CD14-positive monocyte (primary cell): ENCODE measurements at places on chromosomes 3 and 15.

- no peaks in the 10 kb centered on the region for H3K4me1 ChIP-seq
- DNase-seq, result no peak
- H3K27ac ChIP-seq, result no peak overlapping the region
- H3K27me3 ChIP-seq, result no peaks in the 10 kb centered on the region
These were observed 24.0 kb upstream of the AADAC start for GRCh38 chr3:151789853-151790463.

- H3K27me3 ChIP-seq, result no peaks in the 10 kb centered on the region
- H3K4me1 ChIP-seq, result peaks cover 47% of the 10 kb centered on the region
- H3K27ac ChIP-seq, result no peak overlapping the region
- H3K4me3 ChIP-seq, result no peak overlapping the region
- DNase-seq, result no peak
These were observed 34.3 kb upstream of the LRTM1 start for GRCh38 chr3:54962200-54962599.

DNA sequence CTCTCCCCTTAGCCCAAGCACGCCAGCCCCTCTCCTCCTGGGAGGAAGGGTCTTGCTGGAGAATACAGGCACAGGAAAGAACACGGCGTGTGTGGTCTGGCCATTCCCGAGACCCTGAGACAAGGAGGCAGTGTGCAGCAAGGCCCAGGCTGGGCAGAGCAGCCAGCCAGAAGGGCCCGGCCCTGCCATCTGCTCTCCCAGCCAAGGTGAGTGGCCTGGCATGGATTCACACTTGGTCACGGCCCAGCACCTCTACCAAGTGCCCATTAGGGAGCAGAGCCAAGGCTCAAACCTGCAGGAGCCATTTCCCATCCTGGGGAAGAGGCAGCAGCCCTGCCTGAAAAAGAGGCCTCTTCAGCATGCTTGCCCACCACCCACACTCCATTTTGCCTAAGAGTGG is 28.6 kb downstream of the MEGF11 start:
- no peaks in the 10 kb centered on the region for H3K27me3 ChIP-seq
- H3K4me3 ChIP-seq, result no peak overlapping the region
- DNase-seq, result no peak
- H3K27ac ChIP-seq, result no peak overlapping the region
- no peaks in the 10 kb centered on the region for H3K4me1 ChIP-seq

- H3K4me1 ChIP-seq, result peaks cover 13% of the 10 kb centered on the region
- peak overlapping the region; percentile 59 for H3K27ac ChIP-seq
- H3K27me3 ChIP-seq, result no peaks in the 10 kb centered on the region
- DNase-seq, result peak; percentile 70
- no peak overlapping the region for H3K4me3 ChIP-seq
These were observed 4.6 kb upstream of the TBL1XR1 start for GRCh38 chr3:177201700-177202397.

DNA sequence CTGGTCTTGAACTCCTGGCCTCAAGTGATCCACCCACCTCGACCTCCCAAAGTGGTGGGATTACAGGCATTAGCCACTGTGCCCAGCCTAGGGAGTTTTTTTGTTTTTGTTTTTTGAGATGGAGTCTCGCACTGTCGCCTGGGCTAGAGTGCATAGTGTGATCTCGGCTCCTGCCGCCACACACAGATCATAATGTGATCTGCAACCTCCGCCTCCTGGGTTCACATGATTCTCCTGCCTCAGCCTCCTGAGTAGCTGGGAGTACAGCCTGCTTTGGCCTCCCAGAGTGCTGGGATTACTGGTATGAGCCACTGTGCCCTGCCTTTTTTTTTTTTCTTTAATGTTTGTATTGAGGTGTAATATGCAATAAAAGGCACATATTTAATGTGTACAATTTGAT is 78.2 kb downstream of the SMAD3 start:
- no peaks in the 10 kb centered on the region for H3K36me3 ChIP-seq
- peaks cover 62% of the 10 kb centered on the region for H3K4me1 ChIP-seq
- no peak overlapping the region for H3K4me3 ChIP-seq
- H3K27me3 ChIP-seq, result no peaks in the 10 kb centered on the region
- H3K27ac ChIP-seq, result no peak overlapping the region

DNA sequence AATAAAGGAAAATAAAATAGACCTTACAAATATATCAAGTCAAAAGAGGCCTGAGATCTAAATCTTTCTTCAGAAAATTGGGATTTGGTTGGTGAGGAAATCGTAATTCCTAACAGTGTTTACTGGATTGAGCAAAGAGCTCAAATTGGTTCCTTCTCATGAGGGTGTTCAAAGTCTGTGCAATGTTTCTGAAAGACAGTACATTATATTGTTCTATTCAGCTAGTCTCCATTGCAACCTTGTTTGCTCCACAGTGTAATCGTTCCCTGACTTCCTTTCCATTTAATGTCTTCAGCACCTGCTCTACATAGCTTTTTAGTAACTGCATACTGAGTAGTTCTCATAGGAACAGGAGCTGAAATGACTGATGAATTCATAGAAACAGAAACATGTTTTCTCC is 326.8 kb downstream of the SUCLG2 start:
- no peaks in the 10 kb centered on the region for H3K36me3 ChIP-seq
- H3K4me3 ChIP-seq, result no peak overlapping the region
- H3K27ac ChIP-seq, result no peak overlapping the region
- H3K27me3 ChIP-seq, result no peaks in the 10 kb centered on the region

DNA sequence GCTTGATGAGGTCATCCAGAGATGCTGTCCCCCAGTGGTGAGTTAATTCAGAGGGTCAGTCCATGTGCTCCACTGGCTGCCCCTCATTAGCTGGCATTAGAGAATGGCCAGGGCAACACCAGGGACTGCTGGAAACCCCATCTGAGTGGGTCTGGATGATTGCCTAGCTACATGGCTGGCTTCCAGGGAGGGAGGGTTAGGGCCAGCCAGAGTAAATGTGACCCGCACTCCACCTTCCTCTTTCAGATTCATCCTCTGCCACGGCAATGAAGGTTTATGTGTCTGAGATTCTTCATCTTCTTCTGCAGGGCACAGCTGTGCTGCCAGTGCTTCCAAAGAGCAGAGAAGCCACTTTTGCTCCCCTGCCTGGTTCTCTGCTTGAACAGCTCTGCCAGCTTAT is 391.9 kb downstream of the OCA2 start:
- no peaks in the 10 kb centered on the region for H3K27me3 ChIP-seq
- DNase-seq, result no peak
- no peaks in the 10 kb centered on the region for H3K4me1 ChIP-seq

- H3K27me3 ChIP-seq, result no peaks in the 10 kb centered on the region
- no peak overlapping the region for H3K4me3 ChIP-seq
These were observed 27.7 kb downstream of the CRTC3 start for GRCh38 chr15:90557186-90558084.

DNA sequence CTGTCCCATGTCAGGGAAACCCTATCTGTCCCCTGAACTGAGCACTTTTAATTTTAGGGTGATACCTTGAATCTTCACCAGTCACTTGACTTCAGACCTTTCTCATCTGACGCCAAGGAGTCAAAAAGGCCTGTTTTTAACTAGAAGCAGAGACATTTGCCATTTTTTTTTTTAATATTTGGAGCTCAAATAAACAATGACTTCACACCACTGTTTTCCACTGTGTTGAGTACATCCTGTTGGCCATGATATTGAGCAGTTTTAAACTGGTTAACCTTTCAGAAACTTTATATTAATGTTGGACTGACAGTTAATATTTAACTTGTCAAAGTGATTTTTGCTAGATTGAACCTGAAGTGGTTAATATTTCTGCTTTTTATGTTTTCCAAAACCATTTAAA is 28.2 kb downstream of the DAG1 start:
- H3K27ac ChIP-seq, result no peak overlapping the region
- no peak overlapping the region for H3K4me3 ChIP-seq
- DNase-seq, result no peak
- H3K36me3 ChIP-seq, result no peaks in the 10 kb centered on the region
- H3K4me1 ChIP-seq, result peaks cover 26% of the 10 kb centered on the region

DNA sequence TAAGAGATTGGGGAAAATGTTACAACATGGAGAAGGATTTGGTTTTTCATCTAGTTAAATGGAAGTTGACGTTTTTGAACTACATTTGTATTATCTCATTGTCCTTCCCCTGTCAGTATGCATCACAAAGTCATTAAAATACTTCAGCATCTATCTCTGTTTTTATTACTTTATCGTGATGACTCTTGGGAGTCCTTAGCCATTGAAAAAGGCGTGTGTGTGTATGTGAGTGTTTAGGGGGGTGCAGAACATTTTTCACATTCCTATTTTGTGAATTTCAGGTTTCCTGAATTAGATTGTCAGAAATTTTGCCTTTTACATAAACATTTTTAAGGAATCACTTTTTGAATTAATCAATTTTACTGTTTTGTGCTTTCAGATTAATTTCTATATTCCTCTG is 360.6 kb upstream of the SGO1 start:
- H3K27me3 ChIP-seq, result no peaks in the 10 kb centered on the region
- no peak for DNase-seq
- H3K4me1 ChIP-seq, result no peaks in the 10 kb centered on the region
- no peak overlapping the region for H3K4me3 ChIP-seq
- no peaks in the 10 kb centered on the region for H3K36me3 ChIP-seq

DNA sequence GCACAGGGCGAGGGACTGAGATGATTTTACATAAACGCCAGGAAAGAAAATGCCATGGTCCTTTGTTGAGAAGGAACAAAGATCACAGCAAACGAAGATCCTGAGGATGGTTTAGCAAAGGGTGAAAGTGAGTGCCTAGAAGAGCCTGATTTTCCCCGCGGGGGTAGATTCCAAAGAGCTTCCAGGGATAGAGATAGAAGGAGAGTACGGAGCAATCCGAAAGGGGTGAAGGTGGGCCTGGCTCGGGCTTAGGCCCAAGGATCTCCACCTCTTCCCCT is 977 bp downstream of the CDC25A start:
- DNase-seq, result no peak
- peak overlapping the region; percentile 49 for H3K4me3 ChIP-seq
- H3K36me3 ChIP-seq, result peaks cover 14% of the 10 kb centered on the region
- H3K27ac ChIP-seq, result no peak overlapping the region

DNA sequence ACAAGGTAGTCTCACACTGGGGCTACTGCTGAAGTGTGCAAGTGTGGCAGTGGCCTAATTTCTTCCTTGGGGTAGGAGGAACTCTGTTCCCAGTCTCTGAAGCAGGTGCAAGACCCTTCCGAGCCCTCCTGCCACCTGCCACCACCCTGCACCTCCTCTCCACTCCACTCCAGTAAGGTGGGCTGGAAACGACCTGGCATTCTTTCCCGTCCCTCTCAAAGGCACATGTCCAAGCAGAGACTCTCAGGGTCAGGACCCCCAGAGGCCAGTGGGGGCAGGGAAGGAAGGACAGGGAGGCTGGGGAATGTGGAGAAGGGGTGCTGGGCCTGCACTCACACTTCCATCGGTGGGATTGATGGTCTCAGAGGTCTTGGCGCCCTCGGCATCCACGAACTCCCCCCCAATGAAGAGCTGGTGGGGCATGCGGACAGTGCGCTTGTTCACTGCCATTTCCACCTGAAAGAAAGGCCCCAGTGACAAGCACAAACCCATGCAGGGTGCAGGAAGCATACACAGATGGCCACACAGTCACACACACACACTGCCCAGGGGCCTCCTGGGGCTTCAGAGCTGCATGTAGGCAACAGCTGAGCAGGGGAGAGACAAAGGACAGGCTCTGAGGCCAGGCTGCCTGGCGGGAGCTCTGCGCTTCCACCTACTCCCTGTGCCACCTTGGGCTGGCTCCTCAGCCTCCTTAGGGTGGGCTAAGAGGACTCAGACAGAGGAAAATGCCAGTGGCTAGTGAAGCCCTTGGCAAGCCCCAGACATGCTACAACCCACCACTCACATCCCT is 43.8 kb downstream of the ALDH1L1 start:
- no peak overlapping the region for H3K4me3 ChIP-seq
- no peak overlapping the region for H3K27ac ChIP-seq
- H3K4me1 ChIP-seq, result no peaks in the 10 kb centered on the region
- no peaks in the 10 kb centered on the region for H3K36me3 ChIP-seq
- H3K27me3 ChIP-seq, result peaks cover 9% of the 10 kb centered on the region

DNA sequence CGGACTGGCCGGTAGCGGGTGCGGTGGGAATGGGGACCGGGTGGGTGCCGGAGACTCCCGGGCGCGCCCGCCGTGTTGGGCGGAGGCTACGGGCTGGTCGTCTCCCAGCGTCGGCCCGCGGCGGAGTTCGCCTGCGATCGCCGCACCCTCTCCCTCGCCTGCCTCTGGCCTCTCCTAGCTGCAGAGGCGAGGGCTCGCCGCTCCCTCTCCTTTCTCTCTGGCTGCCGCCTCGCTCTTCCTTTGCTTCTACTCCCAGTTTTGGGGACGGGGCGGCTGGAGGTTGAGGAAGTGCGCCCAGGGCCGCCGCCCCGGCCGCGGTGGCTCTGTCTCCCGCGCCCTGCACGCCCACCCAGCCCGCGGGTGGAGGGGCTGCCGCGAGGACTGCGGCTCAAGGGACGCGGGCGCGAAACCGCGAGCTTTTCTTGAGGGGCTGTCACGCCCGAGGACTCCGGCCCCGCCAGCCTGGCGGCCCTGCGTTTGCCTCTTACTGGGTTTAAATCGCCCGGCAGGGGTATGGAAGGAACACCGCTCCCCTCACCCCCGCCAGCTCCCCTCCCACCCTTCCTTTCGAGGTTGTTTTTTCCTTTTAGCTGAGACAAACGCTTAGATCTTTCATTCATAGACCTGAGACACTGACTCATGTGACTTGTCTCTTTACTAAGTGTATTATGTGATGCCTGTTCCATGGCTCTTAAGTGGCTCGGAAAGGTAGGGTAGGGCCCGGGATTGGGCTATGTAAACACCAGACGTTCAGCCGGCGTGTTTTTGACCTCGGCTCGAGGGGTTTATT is 654 bp downstream of the PIK3CA start:
- H3K4me3 ChIP-seq, result peak overlapping the region; percentile 94
- H3K4me1 ChIP-seq, result peaks cover 15% of the 10 kb centered on the region
- no peaks in the 10 kb centered on the region for H3K36me3 ChIP-seq
- DNase-seq, result peak; percentile 16
- H3K27me3 ChIP-seq, result peaks cover 1% of the 10 kb centered on the region
- peak overlapping the region; percentile 96 for H3K27ac ChIP-seq

DNA sequence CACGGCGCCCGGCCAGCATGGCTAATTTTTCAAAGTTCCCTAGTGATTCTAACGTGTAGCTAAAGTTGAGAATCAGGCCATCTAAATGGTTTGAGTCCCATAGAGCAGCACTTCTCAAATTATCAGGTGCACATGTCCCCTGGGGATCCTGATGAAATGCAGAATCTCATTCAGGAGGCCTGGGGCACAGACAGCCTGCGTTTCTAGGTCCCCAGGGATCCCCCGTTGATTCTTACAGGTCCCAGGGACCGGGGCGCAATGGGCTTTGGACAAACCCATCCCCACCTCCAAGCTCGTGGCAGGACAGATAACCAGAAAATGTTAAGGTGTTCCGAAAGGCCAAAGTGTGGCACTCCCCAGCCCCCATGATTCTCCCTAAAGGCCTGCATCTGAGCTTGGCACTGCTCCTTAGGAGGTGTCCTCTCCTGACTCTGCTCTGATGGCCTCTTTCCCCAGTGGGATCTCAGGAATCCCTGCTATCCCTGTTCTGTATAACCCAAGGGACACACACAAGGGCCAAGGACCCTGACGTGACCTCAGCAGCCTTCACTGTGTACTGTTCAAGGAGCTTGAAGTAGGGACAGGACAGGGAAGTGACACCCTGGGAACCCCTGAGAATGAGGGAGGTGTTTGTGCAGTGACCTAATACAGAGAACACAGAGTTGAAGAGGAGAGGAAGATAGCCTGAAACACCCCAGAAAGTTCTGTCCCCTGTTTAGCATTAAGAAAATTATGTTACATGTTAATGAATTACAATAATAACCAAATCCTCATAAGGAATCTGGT is 8.0 kb downstream of the LRRK1 start:
- no peak overlapping the region for H3K27ac ChIP-seq
- DNase-seq, result no peak
- H3K4me1 ChIP-seq, result peaks cover 15% of the 10 kb centered on the region
- peaks cover 60% of the 10 kb centered on the region for H3K36me3 ChIP-seq
- H3K4me3 ChIP-seq, result no peak overlapping the region
